ENCODE measurements at places on chromosomes 7 and 10.

DNA sequence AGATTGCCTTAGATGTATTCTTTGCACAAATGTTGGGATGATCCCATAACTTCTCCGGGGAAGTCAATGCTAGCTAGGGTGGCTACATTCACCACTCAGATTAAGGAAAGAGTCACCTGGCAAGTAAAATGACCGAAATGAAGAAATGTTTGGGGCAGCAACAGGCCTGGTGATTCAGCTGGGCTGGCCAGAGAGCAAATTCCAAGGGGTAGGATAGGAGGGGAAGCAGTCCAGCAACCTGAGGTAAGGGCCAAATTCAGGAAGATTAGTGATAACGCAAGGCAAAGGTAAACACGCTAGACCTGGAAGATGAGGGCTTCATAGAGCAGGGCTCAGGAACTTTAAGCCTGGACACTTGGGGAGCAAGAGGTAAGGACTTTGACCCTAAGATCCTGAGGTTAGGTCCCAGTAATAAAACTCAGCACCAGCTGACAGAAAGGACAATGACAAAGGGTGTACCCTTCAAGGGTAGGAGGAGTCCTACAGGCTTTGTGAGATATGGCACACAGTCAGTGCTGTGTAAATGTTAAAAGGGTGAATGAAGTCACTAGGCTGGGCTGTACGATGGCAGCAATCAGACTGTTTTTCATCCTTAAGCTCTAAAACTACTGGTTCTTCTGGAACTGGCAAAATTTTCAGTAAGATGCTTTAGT lies 22.7 kb upstream of the SMNDC1 start:
- DNase-seq, result no peak

DNA sequence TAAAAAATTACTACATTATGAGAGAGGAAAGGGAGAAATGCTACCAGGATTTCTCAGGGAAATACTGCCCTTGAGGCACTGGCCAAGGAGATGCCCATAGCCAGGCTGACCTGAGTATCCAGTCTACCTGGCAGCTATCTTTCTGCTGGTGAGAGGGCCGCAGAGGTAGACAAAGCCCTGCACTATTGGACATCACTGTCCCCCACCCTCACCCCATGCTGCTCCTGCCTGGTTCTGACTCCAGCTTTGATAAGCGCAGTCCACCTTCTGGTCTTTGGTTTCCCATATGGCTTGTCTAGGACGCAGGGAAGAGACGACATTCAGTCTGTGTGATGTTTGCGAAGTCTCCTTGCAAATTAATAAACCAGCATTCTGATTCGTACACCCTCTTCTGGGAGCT lies 3.7 kb downstream of the ITPRIP start:
- DNase-seq, result no peak

GRCh38 chr7:96246919-96247318 lies 75.0 kb downstream of the SLC25A13 start:
- no peak for DNase-seq

GRCh38 chr7:50812841-50813475 lies 30.3 kb upstream of the GRB10 start:
- no peak for DNase-seq

DNA sequence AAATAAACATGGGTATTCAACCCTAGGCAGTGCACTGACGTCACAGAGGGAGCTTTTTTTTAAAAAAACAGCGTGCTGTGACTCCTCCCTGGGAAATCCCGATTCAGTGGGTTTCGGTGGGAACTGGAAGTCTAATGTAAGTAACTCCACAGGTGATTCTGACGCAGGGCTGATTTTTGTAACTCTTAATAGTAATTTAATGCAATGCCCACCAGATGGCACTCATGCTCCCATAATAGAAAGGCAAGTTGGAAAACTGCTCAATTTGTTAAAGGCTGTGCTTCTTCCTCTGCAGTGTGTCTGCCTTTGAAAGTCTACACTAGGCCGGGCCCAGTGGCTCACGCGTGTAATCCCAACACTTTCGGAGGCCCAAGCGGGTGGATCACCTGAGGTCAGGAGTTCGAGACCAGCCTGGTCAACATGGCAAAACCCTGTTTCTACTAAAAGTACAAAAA lies 10.9 kb upstream of the RSU1 start:
- no peak for DNase-seq

DNA sequence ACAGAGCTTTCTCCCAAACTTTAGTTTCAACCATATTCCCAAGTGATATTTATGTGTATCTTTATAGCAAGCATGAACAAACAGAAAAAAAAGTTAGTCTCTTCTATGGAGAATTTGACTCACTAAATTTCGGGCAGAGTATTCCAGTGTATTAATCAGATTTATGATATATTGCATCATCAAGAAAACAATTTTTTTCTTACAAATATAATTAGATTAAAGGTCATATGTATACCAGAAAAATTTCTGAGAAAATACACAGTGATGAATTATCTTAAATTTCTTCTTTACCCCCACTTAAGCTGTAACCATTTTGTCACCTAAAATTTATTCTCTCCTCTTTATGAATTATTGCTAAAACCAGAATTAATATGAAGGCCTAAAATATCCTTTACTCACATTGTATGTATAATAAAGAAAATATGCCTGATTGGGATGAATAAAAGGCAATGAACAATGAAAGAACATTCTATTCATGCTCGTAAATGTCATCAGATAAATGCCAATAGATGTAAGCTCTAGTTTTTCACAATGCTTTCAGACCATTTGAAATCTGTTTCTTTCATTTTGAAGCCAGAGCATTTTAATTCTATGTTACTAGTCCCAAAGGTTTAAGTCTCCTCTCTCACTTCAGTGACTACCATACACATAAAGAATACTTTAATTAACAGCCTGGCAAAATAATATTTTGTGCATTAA lies 192.1 kb downstream of the HGF start:
- no peak for DNase-seq

All from T-helper 2 cell (primary cell).